ENCODE measurements at places on chromosomes 7 and 10.

DNA sequence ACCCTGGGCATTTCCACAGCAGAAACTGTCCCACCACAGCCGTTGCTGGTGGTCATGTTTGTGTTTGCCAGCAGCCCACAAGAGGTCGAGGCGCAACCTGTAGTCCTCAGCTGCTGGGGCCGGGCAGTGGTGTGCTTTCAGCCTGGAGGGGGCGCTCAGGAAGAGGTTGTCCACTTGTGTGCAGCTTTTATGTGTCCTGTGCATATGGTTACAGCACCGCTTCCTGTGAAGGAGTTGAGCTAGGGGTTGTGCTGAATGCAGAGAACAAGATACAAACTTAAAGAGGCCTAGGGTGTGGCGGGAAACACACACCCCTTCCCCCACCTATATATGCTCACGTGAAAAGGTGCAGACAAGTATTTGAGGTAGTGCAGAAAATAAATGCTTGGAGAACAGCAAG is 29.5 kb upstream of the PFKFB3 start:
- DNase-seq = peak; percentile 71

- no peak for DNase-seq
Observed at GRCh38 chr7:108083980-108084379, 46.2 kb downstream of the LAMB4 start.

DNA sequence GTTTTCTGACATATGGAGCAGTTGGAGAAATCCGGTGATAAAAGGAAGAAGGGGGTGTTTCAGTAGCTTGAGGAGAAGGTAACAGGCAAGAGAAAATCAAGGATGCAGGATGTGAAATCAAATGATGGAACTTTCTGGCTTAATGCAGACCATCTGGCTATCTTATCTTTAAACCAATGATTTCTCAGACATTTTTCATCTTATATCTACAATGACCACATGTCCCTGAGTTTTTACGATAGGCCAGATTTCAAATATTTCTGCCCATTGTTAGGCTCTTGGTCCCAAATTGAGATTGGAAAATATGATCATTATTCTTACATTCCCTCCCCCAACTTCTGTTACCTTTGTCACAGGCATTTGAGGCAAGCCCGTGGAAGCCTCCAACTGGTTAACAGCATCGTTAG is 486.8 kb downstream of the SUGCT start:
- no peak for DNase-seq

- no peak for DNase-seq
Observed at GRCh38 chr10:24643679-24644209, 79.9 kb downstream of the ARHGAP21 start.

GRCh38 chr10:21130108-21130507 is 233.0 kb upstream of the NEBL start:
- DNase-seq = no peak

DNA sequence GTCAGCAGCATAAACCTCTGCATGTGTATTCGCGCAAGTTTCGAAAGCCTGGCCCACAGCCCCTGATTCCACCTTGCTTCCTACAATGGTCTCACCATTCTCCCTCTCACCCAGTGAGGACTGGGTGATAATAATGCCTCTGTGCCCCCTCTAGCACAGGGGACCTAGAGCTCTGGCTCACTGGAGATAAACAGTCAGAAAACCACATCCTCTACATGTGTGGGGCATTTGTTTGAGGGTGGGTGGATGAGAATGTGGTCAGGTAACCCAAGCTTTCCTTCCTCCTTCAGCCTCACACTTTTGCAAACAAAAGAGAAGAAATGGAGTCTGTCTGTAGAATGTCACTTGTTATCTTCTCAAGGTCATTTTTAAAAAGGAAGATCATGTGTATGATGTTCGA is 373.5 kb downstream of the KCNMA1 start:
- peak; percentile 19 for DNase-seq

DNA sequence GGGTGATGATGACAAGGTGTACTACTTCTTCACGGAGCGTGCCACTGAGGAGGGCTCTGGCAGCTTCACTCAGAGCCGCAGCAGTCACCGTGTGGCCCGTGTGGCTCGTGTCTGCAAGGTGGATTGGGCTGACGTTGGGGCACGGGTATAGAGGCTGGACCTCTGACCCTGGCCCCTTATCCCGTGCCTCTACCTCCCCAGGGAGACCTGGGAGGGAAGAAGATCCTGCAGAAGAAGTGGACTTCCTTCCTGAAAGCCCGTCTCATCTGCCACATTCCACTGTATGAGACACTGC is 8.4 kb downstream of the MRPL43 start:
- DNase-seq = no peak

- no peak for DNase-seq
Observed at GRCh38 chr10:103828107-103828506, 27.3 kb downstream of the SH3PXD2A start.

DNA sequence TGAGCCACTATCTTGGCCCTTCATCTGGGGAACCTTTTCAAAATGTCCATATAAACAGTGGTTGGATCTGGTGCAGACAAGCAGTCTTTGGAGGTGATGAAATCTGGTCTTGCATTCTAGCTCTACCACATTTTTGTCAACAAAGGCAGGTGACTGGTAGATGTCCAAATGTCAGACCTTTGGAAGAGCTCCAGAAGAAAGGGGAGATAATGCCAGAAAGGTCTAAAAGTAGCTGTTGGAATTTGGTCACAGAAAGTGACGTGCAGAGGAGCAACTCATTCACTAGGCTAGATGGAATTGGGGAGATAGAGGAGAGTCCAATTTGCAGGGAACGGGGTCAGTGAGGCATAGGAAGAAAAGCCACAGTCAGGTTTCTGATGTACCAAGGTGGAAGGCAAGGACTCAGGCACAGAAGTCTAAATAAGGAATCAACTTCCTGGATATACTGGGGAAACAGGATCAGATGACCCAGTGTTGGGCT is 36.4 kb upstream of the WAC start:
- DNase-seq = no peak

- no peak for DNase-seq
Observed at GRCh38 chr10:98267894-98268693, at the start of gene LOXL4. TSS of gene LOXL4 (minus strand) at chr10:98268194. CDS start at chr10:98263019, 5,175 bp downstream.

DNA sequence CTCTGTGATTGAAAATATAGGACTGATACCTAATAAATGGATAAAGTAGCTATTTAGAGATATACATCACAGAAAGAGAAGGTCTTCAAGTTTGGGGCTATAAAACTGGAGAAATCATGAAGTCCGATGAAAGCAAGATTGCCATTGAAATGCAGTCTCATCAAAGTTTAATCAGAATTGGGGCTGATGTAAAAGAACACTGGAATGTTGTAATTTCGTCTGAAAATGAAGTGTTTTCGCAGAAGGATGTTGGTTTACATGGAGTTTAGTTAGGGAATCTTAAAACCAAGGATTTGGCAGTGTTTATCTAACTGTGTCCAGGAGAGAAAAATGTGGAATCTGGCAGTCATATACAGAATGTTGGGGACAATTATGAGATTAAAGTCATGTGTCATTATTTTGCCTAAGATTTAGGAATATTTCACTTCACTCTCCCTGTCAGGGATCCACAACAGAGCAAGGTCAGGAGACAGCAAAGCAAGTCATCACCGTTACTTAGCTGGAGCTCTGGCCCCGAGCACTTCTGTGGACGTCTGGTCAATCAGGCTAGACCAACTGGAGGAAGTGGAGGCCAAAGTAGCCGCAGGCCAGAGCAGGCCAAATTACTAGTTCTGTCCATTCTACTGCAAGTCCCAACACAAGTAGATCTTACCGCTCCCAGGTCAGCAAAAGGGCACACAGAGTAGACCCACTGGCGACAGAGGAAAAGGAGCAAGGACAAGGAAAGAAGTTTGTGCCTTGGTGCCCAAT is 37.0 kb downstream of the EPDR1 start:
- DNase-seq = no peak

DNA sequence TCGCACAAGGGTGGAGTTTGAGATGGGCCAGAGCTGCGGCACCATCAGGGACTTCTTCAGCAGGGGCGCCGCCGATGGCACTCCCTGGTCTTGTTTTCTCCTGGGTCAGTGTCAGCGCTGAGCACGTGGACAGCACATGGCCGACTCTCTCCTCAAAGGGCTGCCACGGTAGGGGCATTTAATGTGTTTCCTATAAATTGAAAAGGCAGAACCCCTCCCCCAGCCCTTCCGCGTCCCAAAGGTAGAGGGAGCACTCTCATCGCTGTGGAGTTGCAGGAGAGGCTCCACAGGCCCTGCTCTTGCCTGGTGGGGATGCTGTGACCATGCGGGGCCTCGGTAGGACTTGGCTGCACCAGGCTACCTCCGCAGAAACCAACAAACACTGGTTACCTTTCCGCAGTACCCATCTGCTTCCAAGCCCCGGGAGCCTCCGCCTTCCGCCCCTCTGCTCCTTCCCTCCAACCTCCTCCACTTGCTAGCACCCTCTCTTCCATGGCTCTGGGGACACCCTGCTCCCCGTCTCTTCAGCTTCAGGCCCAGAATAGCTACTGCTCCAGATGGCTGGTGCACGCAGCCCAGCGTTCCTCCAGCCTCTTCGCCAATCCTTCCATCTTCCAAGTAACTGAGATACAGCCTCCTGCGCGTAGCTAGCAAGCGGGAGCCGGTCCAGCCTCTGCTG is 166.3 kb upstream of the ADCY1 start:
- no peak for DNase-seq

GRCh38 chr7:141512597-141512996 is 38.6 kb upstream of the AGK start:
- no peak for DNase-seq

DNA sequence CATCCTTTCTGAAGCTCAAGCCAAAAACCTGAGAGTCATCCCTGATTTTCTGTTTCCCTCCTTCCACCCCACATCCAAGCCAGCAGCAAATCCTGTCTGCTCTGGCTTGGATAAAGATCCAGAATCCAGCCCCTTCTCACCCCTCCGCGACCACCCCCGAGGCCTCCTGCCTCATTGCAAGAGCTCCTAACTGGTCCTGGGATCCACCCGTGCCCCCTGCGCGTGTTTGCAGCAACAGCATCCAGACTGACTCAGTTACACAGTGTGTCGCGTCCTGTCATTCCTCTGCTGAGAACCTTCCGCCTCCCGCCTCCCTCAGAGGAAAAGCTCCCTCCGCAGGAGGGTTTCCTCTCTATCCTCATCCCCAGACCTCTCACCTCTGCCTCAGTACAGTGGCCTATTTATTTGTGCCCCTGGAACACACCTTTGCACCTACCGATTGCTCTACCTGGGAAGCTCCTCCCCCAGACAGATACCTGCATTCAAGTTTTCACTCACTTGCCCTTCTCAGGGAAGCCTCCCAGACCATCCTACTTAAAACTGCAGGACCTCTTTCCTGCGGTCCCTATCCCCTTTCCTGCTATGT is 21.6 kb upstream of the GRID1 start:
- DNase-seq = no peak

DNA sequence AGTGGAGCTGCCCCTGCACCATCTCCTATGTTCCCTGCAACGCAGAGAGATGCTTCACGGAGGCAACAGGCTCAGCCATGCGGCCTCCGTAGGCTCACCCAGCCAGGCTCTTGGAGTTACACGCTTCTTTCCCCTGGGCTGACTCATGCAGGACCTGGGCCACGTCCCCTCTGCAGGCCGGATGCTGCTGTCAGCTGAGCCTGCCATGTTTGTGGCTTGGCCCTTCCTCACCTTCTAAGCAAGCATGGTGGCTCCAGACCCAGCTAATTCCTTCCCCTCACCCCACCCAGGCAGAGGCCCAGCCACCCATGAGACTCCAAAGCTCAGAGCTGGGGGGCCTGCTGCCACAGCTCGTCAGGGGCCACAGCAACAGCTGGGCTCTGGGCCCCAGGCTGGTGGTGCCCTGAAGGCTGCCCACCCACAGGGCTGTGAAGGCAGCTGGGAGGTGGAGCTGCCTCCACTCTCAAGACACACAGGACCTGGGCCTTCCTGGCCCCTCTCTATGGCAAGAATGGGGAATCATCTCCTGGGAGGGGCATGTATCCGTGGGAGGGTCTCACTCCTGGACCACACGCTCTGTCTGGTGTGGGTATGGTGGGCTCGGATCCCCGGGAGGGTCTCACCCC is 219.6 kb downstream of the ELFN1 start:
- DNase-seq = no peak

DNA sequence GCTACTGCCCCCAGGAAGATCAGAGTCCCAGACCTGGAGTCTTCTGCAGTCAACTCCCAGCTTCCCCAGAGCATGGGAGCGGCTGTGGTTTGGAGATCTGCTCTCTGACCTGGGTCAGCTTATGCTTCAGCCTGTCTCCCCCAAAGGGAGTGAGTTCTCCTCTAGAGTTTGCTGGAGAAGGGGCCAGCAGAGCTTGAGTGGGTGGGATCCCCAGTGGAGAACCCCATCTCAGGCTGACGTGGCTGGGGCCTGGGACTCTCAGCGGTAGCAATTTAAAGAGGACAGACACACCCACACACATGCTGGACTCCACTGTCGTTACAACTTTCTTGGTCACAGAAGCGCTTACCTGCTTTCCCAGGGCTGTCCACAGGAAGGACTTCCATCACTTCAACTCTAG is 6.3 kb downstream of the UNC5B start:
- no peak for DNase-seq

- no peak for DNase-seq
Observed at GRCh38 chr7:25756601-25757000, 395.4 kb upstream of the NFE2L3 start.

DNA sequence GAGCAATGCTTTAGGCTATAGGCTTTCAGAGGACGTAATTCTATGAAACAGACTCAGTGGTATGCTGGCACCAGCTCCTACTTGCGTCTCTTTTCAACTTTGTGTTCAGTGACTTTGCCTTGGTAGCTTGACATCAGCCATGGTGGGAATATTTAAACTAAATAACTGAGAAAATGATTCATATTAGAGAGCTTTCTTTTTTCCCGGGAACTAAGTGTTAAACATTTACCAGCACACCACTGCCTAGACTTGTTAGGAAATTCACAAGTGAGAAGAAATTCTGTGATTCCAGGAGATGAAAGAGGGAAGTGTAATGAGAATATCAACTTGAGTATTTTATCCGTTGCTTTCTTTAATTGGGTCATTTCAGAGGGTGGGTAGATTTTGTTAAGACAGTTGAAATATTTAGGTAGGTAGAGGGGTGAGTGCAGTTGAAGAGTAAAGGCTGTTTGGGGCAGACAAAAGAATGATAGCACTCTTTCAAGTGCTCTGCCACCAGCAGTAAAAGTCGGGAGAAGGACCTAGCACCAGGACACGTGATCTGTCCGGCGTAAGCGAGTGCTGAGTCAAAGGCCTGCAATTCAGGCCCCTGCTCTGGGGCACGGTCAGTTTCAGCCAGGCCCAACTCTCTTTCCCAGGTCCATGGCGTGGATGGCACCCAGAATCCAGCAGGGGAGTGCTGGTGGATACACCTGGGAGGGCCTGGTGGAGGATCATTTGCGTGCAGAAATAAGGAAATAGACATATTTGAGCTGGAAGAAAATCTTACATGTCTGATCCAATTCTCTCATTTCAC is 206.3 kb downstream of the SNX10 start:
- DNase-seq = no peak

GRCh38 chr10:31522820-31523219 is 203.8 kb downstream of the ZEB1 start:
- no peak for DNase-seq

- DNase-seq = no peak
Observed at GRCh38 chr7:33356336-33356735, 227.0 kb downstream of the BBS9 start.
